NCI-H510A treated with DMSO at 0.1 percent for 48 hours (cell line): ENCODE measurements at places on chromosomes 5 and 9.

GRCh38 chr9:121786543-121786948 is 135.1 kb downstream of the DAB2IP start:
- DNase-seq, result no peak

DNA sequence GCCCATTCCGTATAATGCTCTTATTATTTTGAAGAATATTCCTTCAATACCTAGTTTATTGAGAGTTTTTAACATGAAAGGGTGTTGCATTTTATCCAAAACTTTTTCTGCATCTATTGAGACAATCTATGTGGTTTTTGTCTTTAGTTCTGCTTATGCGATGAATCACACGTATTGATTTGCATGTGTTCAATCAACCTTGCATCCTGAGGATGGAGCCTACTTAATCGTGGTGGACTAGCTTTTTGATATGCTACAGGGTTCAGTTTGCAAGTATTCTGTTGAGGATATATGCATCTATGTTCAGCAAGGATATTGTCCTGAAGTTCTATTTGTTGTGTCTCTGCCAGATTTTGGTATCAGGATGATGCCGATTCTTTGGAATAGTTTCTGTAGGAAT is 1070.3 kb upstream of the CDH18 start:
- DNase-seq, result no peak

GRCh38 chr5:14342306-14342705 is 199.2 kb downstream of the TRIO start:
- DNase-seq, result no peak

- no peak for DNase-seq
These were observed 138.8 kb downstream of the GRIA1 start for GRCh38 chr5:153629027-153629895.

- DNase-seq, result peak; percentile 49
These were observed 15.0 kb downstream of the TENT4A start for GRCh38 chr5:6728011-6728794.

DNA sequence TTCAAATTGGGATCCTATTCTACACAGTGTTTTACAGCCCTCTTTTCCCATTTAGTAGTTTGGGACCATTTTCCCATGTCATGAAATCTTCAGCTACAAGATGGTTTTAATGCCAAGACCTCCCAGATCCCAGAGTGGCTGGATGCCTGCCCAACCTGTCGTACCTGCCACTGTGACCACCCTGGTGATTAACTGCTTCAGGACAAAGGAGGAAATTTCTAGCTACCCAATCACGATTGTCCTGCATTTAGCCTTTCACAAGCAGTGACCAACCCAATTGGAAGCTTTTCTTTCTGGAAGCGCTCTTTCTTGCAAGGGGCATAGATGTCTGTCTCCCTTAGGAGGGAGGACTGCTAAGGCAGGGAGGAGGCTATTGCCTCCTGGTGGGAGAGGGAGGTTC is 13.8 kb downstream of the IL9 start:
- no peak for DNase-seq

DNA sequence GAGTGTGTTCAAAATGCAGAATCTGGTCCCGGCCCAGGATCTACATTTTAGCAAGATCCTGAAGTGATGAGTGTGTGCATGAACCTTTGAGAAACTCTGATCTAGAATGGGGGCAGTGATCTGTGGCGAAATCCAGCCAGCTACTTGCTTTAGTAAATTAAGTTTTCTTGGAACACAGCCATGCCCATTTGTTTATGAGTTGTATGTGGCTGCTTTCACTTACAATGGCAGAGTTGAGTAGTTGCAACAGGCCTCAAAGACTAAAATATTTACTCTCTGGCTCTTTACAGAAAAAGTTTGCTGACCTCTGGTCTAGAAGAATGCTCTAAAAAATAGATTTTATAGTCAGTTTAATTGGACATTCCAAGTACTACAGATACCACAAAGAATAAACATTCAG is 588.3 kb downstream of the BNC2 start:
- no peak for DNase-seq

DNA sequence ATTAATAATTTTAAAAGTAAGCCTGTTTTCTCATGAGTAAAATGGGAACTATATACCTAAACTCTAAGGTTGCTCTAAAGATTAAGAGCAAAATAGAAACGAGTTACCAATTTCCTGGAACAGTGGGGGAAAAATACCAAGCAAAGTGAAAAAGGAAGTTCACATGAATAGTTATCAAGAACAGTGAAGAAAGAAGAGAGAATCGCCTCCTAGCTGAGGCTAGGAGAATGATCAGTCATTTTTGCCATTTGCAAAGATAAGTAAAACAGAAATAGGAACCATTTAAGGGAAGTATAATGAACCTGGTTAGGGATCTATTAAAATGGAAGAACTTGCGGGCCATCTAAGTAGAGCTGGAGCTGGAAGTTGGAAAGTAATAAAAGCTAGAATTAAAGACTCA is 50.7 kb downstream of the P4HA2 start:
- DNase-seq, result no peak

DNA sequence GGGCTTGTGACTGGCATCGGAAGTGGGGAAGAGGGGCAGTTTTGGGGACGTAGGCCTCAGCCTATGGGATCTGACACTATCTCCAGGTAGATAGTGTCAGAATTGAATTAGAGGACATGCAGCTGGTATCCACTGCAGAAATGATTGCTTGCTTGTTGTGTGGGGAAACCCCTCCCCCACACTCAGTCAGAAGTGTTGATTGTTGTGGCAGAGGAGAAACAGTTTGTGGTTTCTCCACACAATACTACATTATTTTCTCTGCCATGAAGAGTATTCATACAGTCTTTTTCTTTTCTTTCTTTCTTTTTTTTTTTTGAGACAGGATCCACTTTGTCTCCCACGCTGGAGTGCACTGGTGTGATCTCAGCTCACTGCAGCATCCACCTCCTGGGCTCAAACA is 113.9 kb downstream of the ARRDC3 start:
- no peak for DNase-seq

- DNase-seq, result no peak
These were observed 161.0 kb downstream of the PAM start for GRCh38 chr5:102916109-102916508.

- no peak for DNase-seq
These were observed 174.0 kb downstream of the ARHGAP26 start for GRCh38 chr5:142944140-142944539.

- DNase-seq, result no peak
These were observed 18.2 kb upstream of the MLANA start for GRCh38 chr9:5872511-5872910.

DNA sequence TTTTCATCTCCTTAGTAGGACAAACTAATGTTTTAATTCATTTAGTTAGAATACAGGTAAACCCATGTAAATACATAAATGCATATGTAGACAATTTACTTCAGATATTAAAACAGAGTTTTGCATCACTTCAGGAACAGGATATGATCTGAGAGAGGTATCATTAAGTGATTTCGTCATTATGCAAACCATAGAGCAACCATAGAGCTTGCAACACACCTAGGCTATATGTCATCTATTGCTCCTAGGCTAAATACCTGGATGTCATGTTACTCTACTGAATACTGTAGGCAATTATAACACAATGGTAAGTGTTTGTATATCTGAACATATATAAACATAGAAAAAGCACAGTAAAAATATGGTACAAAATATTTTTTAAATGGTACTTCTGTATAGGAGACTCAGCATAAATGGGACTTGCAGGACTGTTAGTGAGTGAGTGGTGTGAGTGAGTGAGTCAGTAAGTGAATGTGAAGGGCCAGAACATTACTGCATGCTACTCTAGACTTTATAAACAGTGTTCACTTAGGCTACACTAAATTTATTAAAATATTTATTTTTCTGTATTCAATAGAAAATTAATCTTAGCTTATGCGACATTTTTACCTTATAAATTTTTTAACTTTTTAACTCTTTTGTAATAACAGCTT is 1377.5 kb upstream of the CDH9 start:
- no peak for DNase-seq

- DNase-seq, result no peak
These were observed 67.1 kb upstream of the GOLPH3 start for GRCh38 chr5:32241034-32241783.

- DNase-seq, result no peak
These were observed 128.4 kb upstream of the ADRA1B start for GRCh38 chr5:159787837-159788236.

DNA sequence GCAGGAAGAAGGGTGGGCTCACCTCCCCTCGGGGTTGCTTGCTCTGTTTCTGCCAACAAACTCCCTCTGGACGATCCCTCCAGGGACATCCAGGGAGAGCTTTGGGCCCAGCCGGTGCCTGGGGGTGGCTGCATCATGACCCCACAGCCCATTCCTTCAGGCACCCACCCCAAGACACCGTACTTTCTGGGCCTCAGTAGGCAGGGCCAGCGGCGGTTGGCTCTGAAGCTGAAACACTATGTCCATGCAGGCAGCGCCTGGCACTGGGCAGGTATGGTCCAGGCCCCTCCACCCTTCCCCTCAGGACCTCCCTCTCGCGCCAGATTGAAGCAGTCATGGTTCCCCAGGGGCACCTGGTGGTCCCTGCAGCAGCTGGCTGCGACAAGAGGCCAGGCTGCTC is 18.5 kb upstream of the SUSD3 start:
- no peak for DNase-seq

DNA sequence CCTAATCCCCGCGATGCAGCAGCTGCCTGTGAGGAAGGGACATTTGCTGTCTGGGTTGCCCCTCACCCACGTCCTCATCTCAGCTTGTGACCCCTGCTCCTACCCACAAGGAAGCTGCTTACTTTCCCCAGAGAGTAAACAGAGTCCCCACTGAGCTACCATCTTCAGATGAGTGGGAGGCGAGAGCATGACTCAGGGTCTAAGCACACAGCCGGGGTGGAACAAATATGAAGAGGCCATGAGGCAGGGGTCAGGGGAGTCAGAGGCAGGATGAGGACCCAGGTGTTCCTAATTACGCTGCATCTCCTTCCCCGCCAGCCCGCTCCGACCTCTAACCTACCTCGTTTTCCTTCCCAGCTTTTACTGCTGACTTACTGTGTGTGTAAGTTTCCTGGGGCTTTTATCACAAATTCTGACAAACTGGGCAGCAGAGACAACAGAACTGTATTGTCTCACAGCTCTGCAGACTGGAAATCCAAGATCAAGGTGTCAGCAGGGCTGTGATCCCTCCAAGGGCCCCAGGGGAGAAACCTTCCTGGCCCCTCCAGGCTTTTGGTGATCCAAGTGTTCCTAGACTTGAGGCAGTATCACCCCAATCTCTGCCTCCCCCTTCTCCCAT is 94.0 kb upstream of the DNAH5 start:
- no peak for DNase-seq

GRCh38 chr5:54150841-54151240 is 159.5 kb downstream of the ARL15 start:
- no peak for DNase-seq

- DNase-seq, result no peak
These were observed 48.0 kb downstream of the SHLD3 start for GRCh38 chr5:65672796-65673195.

GRCh38 chr5:55850839-55851674 is at the start of gene IL31RA:
Gene IL31RA, plus strand, starts transcription at chr5:55851357. Its CDS starts 214 bp downstream, at chr5:55851571.
- DNase-seq, result no peak

DNA sequence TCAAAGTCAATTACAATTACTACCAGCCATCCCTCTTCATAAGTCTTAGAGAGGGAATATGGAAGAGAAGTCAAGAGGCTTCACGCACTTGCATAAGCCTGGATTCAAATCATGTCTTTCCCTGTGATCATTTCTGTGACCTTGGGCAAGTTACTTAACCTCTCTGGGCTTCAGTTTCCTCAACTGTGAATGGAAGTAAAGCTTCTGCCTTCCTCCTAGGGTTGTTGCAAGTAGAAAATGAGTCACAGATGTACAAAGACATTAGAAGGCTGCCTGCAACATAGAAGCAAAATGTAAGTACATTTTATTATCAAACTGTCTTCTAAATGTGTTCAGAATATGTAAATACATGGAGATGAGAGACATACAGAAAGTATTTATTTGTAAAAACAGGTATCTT is 42.3 kb upstream of the SEMA6A start:
- no peak for DNase-seq

DNA sequence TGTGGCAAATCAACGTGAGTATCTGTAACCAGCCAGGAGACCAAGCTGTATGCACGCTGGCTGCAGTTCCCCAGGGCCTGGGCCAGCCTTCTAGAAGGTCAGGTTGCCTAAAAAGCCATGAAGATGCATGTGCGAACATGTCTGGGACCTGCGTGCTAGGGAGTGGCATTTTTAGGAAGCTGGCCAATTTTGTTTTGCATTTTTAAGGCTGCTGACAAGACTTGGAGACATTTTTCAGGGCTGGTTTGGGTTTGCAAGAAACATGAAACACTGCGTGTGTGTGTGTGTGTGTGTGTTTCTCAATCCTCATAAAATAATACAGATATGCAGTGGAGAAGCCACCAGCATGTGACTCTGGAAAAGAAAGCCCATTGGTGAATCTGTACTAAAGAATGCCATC is 5.1 kb downstream of the TGFBI start:
- DNase-seq, result no peak

GRCh38 chr5:9771079-9771478 is 140.9 kb upstream of the TAS2R1 start:
- no peak for DNase-seq

DNA sequence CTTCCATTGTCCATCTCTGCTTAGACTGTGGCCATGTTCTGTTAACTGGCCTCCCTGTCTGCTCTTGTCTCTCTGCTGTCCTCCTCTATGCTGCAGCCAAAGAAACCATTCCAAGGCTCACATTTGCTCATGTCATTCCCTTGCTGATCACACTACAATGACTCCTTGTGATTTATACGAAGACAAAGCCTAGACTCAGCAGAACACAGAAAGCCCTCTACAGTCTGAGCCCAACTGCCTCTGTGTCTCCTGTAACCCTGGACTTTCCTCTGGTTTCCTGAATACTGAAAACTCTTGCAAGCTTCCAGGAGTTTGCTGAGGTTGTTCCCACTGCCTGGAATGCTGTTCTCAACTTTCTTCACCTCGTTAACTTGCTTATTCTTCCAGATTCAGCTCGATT is 191.8 kb downstream of the TMEM38B start:
- DNase-seq, result no peak

DNA sequence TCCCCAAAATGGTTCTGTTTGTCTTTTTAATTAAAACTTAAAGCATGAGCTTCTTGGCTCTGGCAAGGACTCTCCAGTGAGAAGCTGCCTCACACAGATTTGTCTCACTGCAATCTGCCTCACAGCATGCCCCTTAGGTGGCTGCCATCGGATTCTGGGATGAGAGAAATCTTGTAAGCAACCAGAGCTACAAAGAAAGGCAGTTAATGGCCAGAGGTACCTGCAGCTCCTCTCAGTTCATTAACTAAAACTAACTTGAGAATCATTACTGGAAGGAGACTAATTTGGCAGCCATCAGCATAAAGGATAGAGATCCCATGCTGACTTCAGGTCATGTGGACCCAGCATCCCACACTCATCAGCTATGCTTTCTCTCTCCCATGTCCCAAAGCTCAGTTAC is 220.6 kb upstream of the DMAC1 start:
- DNase-seq, result no peak

DNA sequence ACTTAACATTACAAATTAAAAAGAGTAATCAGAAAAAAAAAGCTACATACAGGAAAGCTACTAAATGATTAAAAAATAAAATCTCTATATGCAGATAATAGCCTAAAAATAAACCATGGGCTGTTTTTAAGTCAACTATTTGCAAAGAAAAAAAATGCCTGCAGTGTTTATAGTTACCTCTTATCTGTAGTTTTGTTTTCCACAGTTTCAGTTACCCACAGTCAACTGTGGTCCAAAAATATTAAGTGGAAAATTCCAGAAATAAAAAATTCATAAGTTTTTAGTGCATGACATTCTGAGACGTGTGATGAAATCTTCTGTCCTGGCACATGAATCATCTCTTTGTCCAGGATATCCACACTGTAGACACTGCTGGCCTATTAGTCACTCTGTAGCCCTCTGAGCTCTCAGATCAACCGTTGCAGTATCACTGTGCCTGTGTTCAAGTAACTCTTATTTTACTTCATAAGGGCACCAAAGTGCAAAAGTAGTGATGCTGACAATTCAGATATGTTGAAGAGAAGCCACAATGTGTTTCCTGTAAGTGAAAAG is 59.2 kb downstream of the PRELID2 start:
- no peak for DNase-seq
